ENCODE measurements at places on chromosomes 6 and 20. TPM values are rescaled to one million over a fixed set of nuclear protein-coding genes. Genes with fewer than 3 reads are reported as not detected.
A peak's percentile ranks its signal among the peaks of the same experiment; 100 is the strongest.

DNA sequence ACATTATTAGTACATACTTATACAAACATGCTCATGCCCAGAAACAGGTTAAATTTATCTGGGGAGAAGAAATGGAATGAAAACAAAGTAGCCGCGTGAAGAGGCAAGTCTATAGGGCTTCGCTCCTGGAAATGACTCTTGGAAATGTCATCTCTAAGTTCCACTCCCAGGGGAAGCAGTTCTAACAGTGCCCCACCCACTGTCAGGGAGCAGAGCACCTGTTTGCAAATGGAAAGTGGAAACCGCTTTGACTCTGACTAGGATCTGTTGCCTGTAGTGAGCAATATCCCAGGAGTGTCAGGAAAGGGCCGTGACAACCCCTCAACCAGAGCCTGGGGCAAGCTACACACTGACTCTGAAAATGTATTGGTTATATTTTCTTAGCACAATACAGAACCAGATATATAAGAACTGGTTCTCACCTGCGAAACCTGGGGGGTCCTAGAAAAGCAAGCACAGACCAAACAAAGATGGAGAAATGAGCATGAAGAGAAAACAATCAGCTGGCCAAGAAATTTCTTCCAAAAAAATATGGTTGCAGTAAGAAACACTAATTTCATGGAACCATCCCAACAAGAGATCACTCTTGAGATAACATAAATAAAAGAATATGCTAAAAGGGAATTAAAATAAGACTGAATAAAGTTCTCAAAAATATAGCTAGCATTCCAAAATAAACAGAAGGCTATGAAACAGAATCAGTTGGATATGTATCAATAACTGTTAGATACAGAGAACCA is 47.5 kb upstream of the CRISP1 start:
- DNase-seq: no peak

The HRH3 gene
- 0.66 TPM for total RNA-seq

- DNase-seq: no peak
Measured at GRCh38 chr20:17735959-17736621, 36.3 kb downstream of the BANF2 start.

DNA sequence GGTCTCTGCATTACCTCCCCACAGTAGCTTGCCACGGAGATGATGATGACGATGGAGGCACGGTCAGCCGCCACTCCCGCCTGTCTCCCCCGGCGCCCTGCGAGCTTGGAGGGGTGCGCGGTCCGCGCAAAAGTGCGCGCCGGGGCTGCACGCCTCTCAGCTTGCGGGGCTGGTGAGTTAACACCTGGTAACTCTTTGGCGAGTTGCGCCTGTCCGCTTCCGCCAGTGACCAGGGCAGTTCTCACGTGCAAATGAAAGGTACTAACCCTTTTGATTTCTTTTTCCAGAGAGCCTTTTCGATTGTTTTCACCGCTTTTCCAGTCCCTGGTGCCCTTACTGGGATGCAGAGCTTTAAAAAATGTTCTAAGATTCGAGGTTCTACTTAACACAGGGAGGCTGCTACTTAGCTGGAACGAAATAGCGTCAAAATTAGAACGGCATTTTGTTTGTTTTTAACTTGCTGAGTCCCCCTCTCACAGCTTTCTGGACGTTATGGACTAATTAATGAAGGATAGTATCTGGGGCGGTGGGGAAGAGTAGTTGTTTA is 6.2 kb downstream of the GRIK2 start:
- no peak for DNase-seq

DNA sequence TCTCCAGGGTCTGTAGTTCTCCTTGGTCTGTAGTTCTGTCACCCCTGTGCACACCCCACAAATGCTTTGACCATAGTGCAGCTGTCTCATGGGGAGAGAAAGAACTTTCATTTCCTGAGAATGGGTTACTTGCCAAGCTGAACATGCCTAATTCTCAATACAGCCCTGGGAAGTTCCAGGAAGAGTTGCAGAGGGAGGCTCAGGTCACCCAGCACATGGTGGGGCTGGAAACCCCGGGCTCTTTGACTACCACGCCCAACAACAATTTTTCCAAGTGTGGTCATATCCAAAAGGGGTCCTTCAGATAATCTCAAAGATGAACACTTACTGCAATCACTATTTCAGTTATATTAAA is 2.2 kb upstream of the PTPRA start:
- DNase-seq: no peak

DNA sequence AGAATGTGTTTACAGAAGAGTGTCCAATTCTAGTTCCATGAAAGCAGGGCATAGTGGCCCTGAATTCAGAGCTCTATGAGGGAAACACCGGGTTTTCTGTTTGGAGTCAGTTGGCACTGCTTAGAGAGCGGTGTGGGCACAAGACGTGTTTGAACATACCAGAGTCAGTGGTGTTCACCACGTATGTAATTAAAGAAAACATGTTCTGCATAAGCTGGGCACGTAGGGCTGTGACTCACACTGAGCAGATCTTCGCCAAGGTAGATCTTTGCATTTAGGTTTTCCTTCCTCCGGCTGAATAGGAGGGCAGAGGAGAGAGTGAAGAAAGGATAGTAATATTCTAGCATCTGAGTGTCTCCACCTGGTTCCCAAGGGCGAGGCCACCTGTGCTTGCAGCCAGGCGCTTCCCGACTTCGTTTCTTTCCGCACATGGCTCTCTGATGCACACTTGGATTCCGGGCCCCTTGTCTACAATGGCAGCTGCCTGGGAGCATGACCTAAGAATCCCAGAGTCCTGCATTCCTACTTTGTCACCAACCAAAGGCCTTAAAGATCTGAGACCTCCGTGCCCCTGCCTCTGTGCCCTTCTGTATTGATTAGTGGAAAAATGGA is 136.2 kb downstream of the ERMARD start:
- no peak for DNase-seq

DNA sequence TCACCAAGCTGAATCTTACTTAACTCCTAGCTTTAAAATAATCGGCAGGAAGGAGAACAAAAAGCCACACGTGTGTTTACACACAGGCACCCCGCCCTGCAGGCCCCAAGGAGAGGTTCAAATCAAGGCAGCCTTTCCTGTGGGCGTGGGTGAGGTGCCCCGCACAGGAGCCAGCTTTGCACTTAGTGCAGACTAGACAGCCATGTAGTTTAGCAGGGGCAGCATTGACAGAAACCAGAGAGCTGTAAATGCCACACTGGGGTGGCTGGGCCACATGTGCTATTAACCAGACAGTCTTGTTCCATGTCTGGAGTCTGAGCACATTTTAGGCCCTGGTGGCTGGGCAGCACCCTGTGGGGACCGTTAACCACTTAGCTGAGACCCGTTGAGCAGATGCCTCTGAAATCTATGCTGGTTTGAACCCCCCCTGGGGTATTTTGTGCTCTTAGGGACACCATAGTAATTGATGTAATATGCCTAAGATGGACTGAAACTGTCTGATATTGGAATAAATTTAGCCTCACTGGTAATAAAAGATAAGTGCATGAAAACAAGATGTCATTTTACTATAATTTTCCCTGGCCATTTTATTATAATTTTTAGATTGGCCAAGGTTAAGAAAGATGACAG is 106.4 kb upstream of the KCNG1 start:
- DNase-seq: no peak

DNA sequence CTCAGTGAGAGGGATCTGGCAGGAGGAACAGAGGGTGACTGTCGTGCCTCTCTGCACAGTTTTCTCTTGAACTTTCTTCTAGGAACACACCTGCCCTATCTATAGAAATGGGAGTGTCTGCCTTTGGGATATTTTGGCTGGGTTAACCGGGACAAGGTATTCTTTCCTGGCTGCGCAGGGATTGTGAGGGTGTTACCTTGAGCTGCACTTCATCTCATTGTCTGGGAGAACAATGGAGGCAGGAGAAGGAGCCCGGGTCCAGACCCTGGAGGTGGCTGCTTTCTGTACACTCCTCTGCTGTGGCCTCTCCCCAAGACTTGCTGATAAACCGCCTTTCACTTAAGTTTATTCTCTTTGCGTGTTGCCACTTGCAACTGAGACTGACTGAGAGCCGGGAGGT is 192.8 kb downstream of the TBXT start:
- no peak for DNase-seq

- DNase-seq: no peak
Measured at GRCh38 chr20:11376420-11376819, 541.3 kb upstream of the BTBD3 start.

The SERINC1 gene
- total RNA-seq: 616 TPM

The XKR7 gene
- total RNA-seq: 3.7 TPM

DNA sequence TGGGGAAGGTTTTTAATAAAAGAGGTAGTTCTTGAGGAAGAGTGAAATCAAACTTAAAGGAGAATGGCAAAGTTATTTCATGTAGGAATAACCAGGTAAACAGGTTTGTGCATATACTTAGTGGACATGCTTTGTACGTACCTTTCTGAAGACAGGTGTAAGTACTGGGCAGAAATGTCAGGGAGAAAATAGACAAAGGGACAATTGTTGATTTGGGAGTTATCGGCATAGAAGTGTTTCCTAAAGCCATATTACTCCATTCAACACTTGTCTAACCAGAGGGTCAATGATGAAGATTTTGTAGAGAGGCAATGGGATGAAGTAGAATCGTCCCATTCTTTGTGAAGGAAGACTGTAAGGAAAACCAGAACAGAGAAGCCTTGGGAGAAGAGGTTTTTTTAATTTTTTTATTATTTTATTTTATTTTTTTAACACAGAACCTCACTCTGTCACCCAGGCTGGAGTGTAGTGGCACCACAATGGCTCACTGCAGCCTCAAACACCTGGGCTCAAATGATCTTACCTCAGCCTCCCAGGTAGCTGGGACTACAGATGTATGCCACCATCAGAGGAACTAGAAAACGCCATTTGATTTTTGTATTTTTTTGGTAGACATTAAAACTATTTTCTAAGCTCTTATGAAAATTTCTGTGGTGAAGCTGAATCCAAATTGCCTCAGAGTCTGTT is 18.0 kb downstream of the SMAP1 start:
- no peak for DNase-seq

DNA sequence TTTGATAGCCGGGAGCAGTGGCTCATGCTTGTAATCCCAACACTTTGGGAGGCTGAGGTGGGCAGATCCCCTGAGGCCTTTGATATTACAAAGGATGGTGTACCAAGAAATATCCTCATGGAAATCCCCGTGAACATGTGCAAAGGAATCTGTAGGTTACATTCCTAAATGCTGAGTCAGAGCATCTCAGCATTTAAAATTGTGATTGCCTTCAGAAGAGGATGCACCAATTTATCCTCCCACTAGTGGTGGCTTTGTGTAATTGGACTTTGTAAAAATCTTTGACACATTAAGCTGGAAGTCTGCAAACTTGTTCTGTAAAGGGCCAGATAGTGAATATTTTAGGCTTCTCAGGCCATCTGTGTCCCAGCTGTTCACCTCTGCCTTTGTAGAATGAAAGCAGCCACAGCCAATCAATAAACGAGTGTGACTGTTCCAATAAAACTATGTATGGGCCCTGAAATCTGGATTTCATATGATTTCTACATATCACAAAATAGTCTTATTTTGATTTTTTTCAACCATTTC is 11.8 kb downstream of the TMEM14B start:
- no peak for DNase-seq

GRCh38 chr20:58897488-58897887 is 45.0 kb downstream of the GNAS start:
- no peak for DNase-seq

DNA sequence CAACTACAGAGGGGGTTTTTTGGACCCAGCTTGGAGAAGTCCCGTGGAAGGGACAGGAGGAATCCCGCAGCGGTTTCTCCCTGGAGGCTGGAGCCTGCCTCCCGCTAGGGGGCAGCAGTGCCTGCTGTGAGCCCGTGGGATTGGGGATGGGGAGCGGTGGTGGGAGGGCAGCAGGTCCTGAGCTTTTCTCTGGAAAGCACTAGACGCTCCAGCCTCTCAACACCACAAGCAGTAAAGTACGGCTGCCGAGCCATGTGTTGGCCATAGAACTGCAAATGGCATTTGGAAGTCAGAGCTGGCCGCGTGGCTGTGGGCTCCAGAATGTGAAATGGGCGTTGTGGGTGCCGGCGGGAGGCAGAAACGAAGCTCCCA is 47.8 kb downstream of the GMPR start:
- no peak for DNase-seq

GRCh38 chr20:19205981-19206396 is 6.5 kb upstream of the SLC24A3 start:
- peak; percentile 64 for DNase-seq

DNA sequence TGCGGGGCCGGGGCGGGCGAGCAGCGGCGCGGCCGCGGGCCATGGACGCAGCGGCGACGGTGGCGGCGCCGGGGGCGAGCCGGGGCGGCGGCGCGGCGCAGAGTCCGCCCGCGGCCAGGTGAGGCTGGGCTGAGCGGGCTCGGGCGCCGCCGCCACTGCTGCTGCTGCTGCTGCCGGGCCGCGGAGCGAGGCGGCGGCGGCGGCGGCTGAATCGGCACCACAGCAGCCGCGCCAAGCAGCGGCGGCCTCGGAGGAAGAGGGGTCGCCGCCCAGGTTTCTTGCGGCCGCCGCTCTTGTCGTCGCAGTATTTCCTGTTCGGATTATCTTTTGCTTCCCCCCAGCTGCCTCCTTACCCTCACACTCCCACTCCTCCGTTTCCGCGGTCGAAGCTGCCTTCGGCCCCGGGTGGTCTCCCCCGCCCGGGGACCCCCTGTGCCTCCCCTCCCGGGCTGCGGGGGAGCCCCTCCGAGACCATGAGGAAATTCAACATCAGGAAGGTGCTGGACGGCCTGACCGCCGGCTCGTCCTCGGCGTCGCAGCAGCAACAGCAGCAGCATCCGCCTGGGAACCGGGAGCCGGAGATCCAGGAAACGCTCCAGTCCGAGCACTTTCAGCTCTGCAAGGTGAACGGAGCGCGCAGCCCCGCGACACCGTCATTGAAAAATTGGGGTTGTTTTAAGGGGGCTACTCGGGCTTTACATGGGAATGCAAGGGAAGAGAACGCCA is at the start of gene STXBP5:
STXBP5 (plus strand) TSS at position 358 of the 726 bp plus-strand sequence; CDS start at position 474, 116 bp downstream.
- DNase-seq: no peak

The RNF39 gene
- total RNA-seq: not detected

The KIAA0408 gene
- 71.0 TPM for total RNA-seq

GRCh38 chr6:15296735-15297134 is 50.9 kb downstream of the JARID2 start:
- no peak for DNase-seq

The STXBP5 gene
- total RNA-seq: 63.2 TPM

The TAAR1 gene
- not detected for total RNA-seq

Measured in spinal cord (tissue), 10 donors.